Mesendoderm (in vitro differentiated cells): ENCODE measurements at places on chromosomes 11 and 22.

GRCh38 chr11:93775289-93775688 is 8.8 kb upstream of the MED17 start:
- H3K27me3 ChIP-seq: no peaks in the 10 kb centered on the region
- H3K4me1 ChIP-seq: peaks cover 4% of the 10 kb centered on the region
- peak; percentile 59 for DNase-seq
- no peak overlapping the region for H3K4me3 ChIP-seq

GRCh38 chr11:95766701-95767100 is 22.9 kb downstream of the FAM76B start:
- no peak overlapping the region for H3K4me3 ChIP-seq
- no peak overlapping the region for H3K27ac ChIP-seq
- H3K4me1 ChIP-seq: no peaks in the 10 kb centered on the region
- H3K36me3 ChIP-seq: no peaks in the 10 kb centered on the region
- DNase-seq: no peak
- H3K27me3 ChIP-seq: no peaks in the 10 kb centered on the region

DNA sequence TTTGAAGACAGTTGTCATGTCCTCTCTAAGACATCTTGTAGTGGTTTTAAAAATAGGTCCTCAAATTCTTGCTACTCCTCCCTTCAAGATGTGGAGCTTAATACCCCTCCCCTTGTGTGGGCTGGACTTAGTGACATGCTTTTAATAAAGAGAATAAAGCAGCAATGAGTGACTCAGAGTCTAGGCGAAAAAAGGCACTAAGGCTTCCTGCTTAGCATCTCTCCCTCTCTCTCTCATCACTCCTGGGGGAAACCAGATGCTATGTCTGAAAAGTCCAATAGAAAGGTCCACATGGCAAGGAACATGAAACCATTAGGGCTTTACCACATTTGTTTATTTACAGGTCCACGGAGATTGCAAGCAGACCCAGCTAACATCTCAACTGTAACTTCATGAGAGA is 11.7 kb downstream of the SERGEF start:
- H3K27me3 ChIP-seq: no peaks in the 10 kb centered on the region
- no peak overlapping the region for H3K27ac ChIP-seq
- no peak overlapping the region for H3K4me3 ChIP-seq
- H3K4me1 ChIP-seq: no peaks in the 10 kb centered on the region
- no peak for DNase-seq

DNA sequence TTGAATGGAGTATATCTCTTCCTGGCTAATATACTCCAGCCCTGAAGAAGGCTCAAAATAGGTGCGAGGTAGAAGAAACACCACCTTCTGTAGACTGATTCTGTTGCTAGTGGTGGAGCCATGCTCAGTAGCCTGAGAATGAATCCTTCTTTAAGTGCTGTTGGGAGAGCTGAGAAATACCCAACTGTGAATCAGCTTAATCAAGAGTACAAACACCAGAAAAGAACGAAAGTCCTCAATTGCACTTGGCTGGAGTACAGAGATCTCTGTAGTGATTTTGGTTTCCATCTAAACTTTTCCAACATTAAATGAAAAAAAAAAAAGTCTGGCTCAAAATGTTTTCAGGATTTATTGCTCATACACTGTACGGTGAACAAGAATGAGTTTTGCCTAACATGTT is 619.1 kb downstream of the METTL15 start:
- H3K4me1 ChIP-seq: no peaks in the 10 kb centered on the region
- no peaks in the 10 kb centered on the region for H3K36me3 ChIP-seq
- H3K4me3 ChIP-seq: no peak overlapping the region
- no peaks in the 10 kb centered on the region for H3K27me3 ChIP-seq

- H3K27ac ChIP-seq: no peak overlapping the region
- H3K27me3 ChIP-seq: no peaks in the 10 kb centered on the region
- DNase-seq: no peak
Observed at GRCh38 chr11:65377036-65377435, 5.4 kb downstream of the SLC25A45 start.

DNA sequence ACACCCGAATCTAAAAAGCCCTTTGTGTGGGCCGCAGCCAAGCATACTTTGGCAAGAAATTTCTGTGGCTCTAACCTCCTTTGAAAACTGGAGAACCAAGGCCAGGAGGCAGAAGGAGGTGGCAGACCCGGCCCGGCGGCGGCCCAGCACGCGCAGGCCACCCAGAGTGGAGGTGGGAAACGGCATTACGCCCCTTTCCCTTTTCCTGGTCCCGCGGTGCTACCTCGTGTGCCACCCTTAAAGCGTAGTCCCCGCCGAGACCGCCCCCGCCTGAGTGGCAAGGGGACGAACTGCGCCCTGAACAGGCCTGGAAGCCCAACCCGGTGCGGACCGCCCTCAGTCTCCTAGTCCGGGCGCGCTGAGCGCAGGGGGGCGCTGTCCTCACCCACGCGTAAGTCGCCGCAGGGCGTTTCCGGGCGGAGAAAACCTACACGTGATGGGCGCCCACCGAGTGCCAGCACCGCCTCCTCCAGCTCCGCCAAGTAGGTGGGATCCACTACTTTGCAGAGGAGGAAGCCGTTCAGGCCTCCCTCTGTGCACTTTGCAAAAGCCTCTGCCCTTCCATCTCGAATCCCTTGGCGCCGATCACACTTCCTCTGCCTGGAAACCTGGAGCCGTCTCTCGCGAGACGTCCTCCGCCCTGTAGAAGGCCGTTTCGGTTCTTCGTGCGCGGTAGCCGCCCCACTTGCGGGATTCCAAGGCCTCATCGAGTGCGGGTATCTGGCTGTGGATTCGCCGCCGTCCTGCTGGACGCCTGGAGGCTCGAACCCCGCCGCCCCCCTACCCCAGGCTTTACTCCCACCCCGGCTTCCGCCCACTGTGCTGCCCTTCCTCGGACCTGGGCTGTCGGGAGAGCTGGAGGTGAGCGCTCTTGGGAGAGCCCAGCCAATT is at the start of gene ACCS:
ACCS (plus strand) TSS at position 430 of the 891 bp plus-strand sequence. CDS start 1,358 bp downstream, outside the sequence.
- H3K4me3 ChIP-seq: peak within 1 kb of the TSS; percentile 15
- no peaks in the 10 kb centered on the region for H3K4me1 ChIP-seq
- no peaks in the 10 kb centered on the region for H3K27me3 ChIP-seq
- H3K27ac ChIP-seq: peak within 1 kb of the TSS; percentile 72
- peak; percentile 95 for DNase-seq

GRCh38 chr11:76767659-76768058 is 15.5 kb upstream of the TSKU start:
- H3K36me3 ChIP-seq: no peaks in the 10 kb centered on the region
- H3K4me3 ChIP-seq: no peak overlapping the region
- H3K27me3 ChIP-seq: no peaks in the 10 kb centered on the region
- peaks cover 50% of the 10 kb centered on the region for H3K4me1 ChIP-seq

GRCh38 chr22:20275836-20276235 is 7.7 kb upstream of the RTN4R start:
- H3K27ac ChIP-seq: no peak overlapping the region
- no peak overlapping the region for H3K4me3 ChIP-seq
- DNase-seq: no peak

GRCh38 chr22:30566125-30566524 is 8.3 kb downstream of the GAL3ST1 start:
- no peaks in the 10 kb centered on the region for H3K27me3 ChIP-seq
- no peak overlapping the region for H3K4me3 ChIP-seq
- no peak for DNase-seq
- no peak overlapping the region for H3K27ac ChIP-seq
- H3K36me3 ChIP-seq: no peaks in the 10 kb centered on the region
- peaks cover 5% of the 10 kb centered on the region for H3K4me1 ChIP-seq

DNA sequence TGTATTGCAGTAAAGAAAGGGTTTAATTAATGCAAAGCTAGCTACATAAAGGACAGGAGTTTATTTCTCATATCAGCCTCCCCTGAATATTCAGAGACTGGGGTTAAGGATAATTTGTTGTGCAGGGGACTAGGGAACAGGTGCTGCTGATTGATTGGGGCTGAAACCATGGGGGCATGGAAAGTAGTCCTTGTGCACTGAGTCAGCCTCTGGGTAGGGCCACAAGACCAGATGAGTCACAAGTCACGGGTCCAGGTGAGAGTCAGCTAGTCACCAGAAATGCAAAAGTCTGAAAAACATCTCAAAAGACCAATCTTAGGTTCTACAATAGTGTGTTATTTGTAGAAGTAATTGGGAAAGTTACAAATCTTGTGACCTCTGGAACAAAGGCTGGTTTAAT is 32.9 kb upstream of the SYT13 start:
- no peaks in the 10 kb centered on the region for H3K4me1 ChIP-seq
- H3K27ac ChIP-seq: no peak overlapping the region
- no peaks in the 10 kb centered on the region for H3K36me3 ChIP-seq
- no peak overlapping the region for H3K4me3 ChIP-seq

GRCh38 chr22:42176255-42176915 is 45.8 kb upstream of the CYP2D6 start:
- no peak overlapping the region for H3K27ac ChIP-seq
- no peak for DNase-seq

DNA sequence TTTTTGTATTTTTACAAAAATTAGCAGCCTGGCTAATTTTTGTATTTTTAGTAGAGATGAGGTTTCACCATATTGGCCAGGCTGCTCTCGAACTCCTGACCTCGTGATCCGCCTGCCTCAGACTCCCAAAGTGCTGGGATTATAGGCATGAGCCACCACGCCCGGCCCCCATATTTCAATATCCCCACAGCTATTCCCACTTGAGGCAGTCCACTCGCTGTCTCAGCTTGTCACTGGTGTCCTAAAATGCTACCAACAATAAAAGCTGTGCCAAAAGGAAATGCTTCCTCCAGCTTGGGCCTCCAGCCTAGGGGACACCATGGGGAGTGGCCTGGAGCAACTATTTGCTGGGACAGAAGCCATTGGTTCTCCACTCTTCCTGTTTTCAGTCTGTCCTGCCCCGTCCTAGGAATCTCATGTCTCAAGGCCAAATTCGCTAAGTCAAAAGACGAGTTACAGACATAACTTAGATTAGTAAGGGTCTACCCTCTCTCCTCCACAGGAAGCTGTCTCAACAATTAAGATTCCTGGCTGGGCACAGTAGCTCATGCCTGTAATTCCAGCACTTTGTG is 7.3 kb upstream of the SPINDOC start:
- no peaks in the 10 kb centered on the region for H3K4me1 ChIP-seq
- no peak overlapping the region for H3K4me3 ChIP-seq
- no peaks in the 10 kb centered on the region for H3K27me3 ChIP-seq
- DNase-seq: peak; percentile 76

- peaks cover 5% of the 10 kb centered on the region for H3K27me3 ChIP-seq
- H3K27ac ChIP-seq: no peak overlapping the region
- H3K36me3 ChIP-seq: no peaks in the 10 kb centered on the region
- H3K4me3 ChIP-seq: no peak overlapping the region
- peak; percentile 95 for DNase-seq
- H3K4me1 ChIP-seq: no peaks in the 10 kb centered on the region
Observed at GRCh38 chr22:22342697-22343580, 98.4 kb downstream of the VPREB1 start.

GRCh38 chr11:63837739-63838138 is 1.2 kb upstream of the MARK2 start:
- H3K27me3 ChIP-seq: no peaks in the 10 kb centered on the region
- no peak overlapping the region for H3K4me3 ChIP-seq
- H3K27ac ChIP-seq: no peak overlapping the region
- peaks cover 18% of the 10 kb centered on the region for H3K4me1 ChIP-seq
- no peak for DNase-seq

DNA sequence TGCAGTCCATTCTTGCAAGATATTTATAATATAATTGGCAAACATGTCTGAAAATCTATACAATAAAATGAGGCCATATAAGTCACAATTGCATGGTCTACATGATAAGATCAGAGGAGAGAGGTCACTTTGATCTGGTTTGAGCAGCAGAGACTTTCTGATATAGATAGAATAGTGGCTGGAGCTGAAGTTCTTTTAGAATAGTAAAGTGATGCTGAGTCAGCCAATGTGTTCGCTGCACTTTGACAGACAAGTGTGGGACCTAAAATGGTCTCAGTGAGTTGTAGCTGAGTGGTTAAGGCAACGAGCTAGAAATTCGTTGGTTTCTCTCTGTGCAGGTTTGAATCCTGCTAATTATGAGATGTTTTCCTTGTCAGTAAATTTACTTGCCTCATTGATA is 257.0 kb upstream of the C11orf87 start:
- no peaks in the 10 kb centered on the region for H3K4me1 ChIP-seq
- no peaks in the 10 kb centered on the region for H3K27me3 ChIP-seq

DNA sequence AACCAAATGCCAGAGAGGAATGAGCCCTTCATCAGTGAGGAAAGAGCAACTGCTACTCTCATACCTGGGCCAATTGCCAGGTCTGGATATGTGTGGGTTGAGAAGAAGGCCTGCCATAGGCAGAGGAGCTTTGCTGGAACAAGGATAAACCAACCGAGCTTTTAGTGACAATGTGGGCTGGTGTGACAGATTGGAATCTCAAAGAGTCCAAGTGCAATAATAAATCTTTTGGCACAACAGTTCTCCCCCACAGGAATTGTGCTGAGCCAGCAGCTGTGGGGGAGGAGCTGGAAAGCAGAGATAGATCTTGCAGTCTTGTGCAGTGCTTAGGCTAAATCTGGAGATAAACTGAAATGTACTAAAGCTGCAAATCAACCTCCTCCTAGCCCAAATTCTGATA is 79.4 kb upstream of the ISX start:
- H3K4me3 ChIP-seq: no peak overlapping the region
- no peaks in the 10 kb centered on the region for H3K27me3 ChIP-seq
- H3K4me1 ChIP-seq: no peaks in the 10 kb centered on the region
- H3K27ac ChIP-seq: no peak overlapping the region
- no peaks in the 10 kb centered on the region for H3K36me3 ChIP-seq

- H3K4me3 ChIP-seq: no peak overlapping the region
- H3K4me1 ChIP-seq: peaks cover 3% of the 10 kb centered on the region
- no peak for DNase-seq
- H3K27me3 ChIP-seq: no peaks in the 10 kb centered on the region
- H3K36me3 ChIP-seq: peaks cover 4% of the 10 kb centered on the region
Observed at GRCh38 chr22:23837496-23837859, 1.3 kb downstream of the DERL3 start.

DNA sequence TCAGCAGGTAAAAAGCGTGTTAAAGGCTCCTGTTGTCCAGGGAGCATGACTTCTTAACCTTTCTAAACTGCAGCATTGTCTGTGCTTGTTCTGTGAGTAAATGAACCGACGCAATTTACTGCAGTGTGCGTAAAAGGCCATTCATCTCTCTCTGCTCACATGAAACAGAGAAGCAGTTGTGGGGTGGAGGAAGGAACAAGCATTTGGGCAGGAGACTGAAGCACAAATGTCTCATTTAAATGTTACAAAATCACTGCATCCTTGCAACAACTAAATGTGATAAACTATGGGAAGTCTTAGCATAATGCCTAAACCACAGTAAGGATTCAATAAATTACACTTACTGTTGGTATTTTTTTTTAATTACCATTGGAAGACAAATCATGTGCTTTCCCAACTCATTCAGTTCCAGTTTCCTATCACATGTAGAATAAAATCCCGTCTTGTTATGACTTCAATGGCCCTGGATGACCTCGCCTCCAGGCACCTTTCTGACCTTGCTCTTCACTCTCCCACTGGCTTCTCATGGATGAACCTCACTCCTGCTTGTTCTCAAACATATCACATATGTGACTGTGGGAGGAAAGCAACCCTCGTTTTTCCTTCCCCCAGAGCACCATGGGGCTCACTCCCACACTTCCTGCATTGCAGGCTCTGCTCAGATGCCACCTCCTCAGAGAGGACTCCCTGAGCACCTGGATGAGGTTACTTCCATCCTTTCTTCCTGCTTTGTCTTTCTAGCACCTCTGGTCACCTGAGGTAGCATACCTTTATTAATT is 21.6 kb upstream of the RFPL2 start:
- no peaks in the 10 kb centered on the region for H3K4me1 ChIP-seq
- no peak overlapping the region for H3K4me3 ChIP-seq
- DNase-seq: no peak
- no peaks in the 10 kb centered on the region for H3K27me3 ChIP-seq
